ENCODE measurements at places on chromosomes 16 and 17.

GRCh38 chr17:33389504-33390135 is 96.5 kb upstream of the ASIC2 start:
- DNase-seq, result no peak

DNA sequence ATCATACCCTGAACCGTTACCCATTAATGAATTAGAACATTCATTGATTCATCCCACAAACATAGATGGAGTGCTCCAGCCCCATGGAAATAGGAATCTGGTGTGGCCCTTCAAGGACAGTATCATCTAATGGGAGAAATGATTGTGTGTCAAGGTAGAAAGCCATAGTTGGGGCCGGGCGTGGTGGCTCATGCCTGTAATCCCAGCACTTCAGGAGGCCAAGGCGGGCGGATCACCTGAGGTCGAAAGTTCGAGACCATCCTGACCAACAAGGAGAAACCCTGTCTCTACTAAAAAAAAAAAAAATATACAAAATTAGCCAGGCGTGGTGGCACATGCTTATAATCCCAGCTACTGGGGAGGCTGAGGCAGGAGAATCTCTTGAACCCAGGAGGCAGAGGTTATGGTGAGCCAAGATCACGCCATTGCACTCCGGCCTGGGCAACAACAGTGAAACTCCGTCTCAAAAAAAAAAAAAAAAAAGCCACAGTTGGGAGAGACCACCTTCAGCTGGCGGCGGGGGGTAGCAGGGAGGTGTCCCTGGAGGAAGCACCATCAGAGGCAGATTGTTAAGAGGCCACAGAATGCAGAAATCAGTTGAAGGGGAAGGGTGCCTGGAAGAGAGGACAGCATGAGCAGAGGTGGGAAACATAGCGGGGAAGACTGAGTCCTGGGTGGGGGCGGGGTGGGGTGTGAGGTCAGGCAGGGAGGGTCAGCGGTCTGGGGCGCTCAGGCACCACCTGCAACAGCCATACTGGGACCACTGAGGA is 60.0 kb downstream of the USP22 start:
- DNase-seq, result no peak

DNA sequence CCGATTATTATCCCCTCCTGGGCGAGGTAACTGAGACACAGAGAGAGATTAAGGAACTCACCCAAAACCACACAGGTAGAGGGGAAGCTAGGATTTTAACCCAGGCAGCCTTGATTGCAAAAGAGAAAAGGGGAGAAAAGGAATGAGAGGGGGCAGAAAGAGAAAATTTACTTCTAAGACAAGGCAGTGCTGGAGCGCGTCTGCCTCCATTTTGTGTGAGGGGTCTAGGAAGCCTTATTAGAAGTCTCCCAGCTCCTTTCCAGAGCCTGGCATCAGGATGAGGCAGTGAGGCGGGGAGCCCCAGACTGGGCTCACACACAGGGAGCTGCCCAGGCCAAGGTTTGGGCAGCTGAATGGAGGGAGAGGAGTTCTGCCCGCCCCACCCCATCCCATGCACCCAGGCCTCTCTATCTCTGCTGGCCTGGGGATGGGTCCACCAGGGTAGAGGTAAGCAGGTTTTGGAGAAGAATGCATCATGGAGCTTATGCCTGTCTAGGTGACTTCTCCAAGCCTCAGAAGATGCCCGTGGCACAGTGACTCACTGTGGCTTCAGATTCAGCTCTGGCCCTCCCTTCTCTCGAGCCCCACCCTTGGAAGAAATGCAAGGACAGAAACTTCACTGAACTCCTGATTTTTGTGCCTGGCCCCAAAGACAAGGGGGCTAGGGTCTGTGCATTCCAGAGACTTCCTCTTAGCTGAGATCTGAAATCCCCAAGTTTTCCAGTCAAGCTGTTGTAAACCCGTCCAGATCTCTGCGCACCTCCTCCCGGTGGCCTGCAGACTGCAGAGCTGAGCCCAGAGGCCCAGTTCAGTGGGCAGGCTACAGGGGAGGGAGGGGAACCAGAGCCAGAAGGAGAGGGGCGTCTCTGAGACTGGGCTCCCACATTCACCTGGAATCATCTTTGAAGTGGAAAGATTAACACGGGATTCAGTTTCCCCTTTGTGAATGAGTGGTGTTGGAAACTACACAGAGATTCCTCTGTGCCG is 95.1 kb upstream of the CDH5 start:
- no peak for DNase-seq

GRCh38 chr16:12160249-12160648 is 183.7 kb downstream of the SNX29 start:
- DNase-seq, result no peak

GRCh38 chr17:34161690-34162089 is 93.4 kb upstream of the CCL2 start:
- DNase-seq, result no peak

- no peak for DNase-seq
Measured at GRCh38 chr17:13385481-13385911, 216.2 kb downstream of the HS3ST3A1 start.

GRCh38 chr17:81573794-81574642 is 21.9 kb upstream of the FAAP100 start:
- DNase-seq, result no peak

- DNase-seq, result no peak
Measured at GRCh38 chr16:52256310-52257078, 290.4 kb downstream of the TOX3 start.
